ENCODE measurements at places on chromosomes 5 and 9. TPM values are rescaled to one million over a fixed set of nuclear protein-coding genes. Genes with fewer than 3 reads are reported as not detected.

The PJA2 gene
- total RNA-seq, result 155 TPM

The PCDHGB5 gene
- total RNA-seq, result 20.8 TPM

The KIF24 gene
- 1.1 TPM for total RNA-seq

- no peak overlapping the region for H3K27ac ChIP-seq
- no peak for DNase-seq
- no peak overlapping the region for H3K4me3 ChIP-seq
- H3K36me3 ChIP-seq, result no peaks in the 10 kb centered on the region
Observed at GRCh38 chr9:134185536-134186011, 21.2 kb upstream of the RNU6ATAC start.

GRCh38 chr9:9538356-9538755 is 1074.4 kb downstream of the PTPRD start:
- no peak overlapping the region for H3K27ac ChIP-seq
- no peaks in the 10 kb centered on the region for H3K27me3 ChIP-seq
- DNase-seq, result no peak
- no peak overlapping the region for H3K4me3 ChIP-seq
- no peaks in the 10 kb centered on the region for H3K36me3 ChIP-seq

DNA sequence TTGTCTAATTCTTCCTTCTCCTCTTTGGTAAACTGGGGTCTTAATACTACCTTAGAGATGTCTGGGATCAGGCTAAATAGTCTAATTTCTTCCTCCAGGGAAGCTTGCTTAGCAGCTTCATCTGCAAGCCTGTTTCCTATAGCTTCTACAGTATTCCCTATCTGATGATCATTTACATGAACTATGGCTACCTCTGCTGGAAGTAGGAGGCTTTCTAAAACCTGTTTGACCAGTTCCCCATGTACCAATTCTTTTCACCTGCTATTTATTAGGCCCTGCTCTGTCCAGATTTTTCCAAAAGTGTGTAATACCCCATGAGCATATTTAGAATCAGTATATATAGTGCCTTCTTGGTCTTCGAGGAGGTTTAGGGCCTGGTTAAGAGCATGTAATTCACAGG is 619.8 kb downstream of the HINT1 start:
- no peak overlapping the region for H3K4me3 ChIP-seq
- no peak for DNase-seq
- peaks cover 3% of the 10 kb centered on the region for H3K4me1 ChIP-seq
- no peak overlapping the region for H3K27ac ChIP-seq
- H3K27me3 ChIP-seq, result no peaks in the 10 kb centered on the region

DNA sequence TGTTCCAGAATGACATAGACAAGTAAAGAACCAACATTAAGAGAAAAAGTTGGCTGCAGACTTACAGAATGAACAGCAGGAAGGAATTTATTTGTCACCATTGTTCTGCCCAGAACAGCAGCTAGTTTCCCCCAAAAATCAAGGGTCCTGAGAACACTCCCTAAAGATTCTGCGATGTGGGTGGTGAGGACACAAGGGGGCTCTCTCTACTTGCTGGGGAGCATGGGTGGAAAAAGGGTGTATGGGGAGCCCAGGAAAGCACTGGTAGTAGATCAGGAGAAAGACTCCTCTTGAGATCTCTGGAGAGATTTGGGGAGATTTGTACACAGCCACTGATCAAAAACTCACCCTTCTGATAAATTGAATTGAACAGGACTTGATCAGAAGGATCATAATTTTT is 316.5 kb downstream of the KCTD16 start:
- no peak overlapping the region for H3K4me3 ChIP-seq
- H3K4me1 ChIP-seq, result no peaks in the 10 kb centered on the region
- no peak for DNase-seq
- H3K27ac ChIP-seq, result no peak overlapping the region
- H3K27me3 ChIP-seq, result no peaks in the 10 kb centered on the region

- H3K27ac ChIP-seq, result peak overlapping the region; percentile 83
- H3K36me3 ChIP-seq, result peaks cover 19% of the 10 kb centered on the region
- peaks cover 16% of the 10 kb centered on the region for H3K4me1 ChIP-seq
- peak overlapping the region; percentile 82 for H3K4me3 ChIP-seq
- DNase-seq, result no peak
Observed at GRCh38 chr5:132865668-132866341, 464 bp downstream of the GDF9 start.

- H3K27ac ChIP-seq, result no peak overlapping the region
- no peaks in the 10 kb centered on the region for H3K27me3 ChIP-seq
- no peak overlapping the region for H3K4me3 ChIP-seq
- no peaks in the 10 kb centered on the region for H3K36me3 ChIP-seq
Observed at GRCh38 chr9:6584881-6585597, 60.5 kb downstream of the GLDC start.

Data from thoracic aorta (tissue), 2 donors.